CD4-positive, CD25-positive, alpha-beta regulatory T cell (primary cell): ENCODE measurements at places on chromosomes 6 and 20.

- no peak for DNase-seq
Measured at GRCh38 chr6:148193063-148193680, 149.5 kb upstream of the SASH1 start.

DNA sequence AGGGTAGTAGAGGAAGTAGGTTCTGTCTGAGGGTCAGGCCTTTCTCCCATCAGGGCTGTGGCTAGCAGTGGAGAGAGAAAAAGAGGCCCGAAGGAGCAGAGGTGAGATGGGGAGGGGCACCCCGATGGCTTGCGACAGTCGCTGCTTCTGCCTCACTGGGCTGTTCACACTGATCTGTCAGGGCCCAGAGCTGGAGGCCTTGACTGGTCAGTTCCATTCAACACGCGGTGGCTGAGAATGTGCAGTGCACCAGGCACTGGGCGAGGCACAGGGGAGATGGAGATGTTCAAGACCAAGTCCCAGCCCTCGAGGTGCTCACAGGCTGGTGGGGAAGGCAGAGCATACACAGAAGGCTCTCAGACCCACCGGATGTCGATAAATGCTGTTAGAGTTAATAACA lies 21.4 kb downstream of the SLC12A5 start:
- no peak for DNase-seq

DNA sequence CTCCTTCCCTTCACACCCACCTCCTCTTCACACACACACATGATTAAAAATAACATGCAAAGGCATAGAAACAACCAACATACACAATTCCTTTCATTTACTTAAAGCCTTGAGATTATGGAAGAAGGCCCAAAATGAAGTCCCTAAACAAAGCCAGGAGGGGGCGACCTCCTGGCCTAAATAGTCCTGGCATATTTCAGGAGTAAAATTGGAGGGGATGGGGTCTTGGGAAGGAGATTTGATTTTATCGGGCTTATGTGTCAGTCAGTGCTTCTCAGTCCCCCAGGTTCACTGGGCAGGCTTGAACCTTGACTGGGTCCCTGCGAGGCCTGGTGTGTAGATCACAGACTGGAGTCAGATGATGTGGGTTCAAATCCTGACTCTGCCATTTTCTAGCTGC lies 266.4 kb downstream of the SAMD5 start:
- no peak for DNase-seq

DNA sequence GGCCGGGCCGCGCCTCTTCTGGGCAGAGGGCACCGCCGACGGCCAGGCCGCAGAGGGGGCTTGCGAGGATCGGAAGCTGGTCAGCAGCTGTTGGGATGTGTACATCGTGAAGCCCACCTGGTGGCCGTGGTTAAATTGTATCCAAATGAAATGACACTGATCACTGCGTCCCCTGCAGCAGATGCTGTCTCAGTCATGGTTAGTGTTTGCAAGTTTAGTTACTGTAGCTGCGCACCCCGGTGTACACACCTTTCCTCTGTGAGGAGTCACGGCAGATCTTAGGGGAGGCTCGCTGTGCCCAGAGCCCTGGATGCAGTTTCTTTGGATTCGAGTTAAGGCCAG lies 653 bp downstream of the NAA20 start:
- no peak for DNase-seq

DNA sequence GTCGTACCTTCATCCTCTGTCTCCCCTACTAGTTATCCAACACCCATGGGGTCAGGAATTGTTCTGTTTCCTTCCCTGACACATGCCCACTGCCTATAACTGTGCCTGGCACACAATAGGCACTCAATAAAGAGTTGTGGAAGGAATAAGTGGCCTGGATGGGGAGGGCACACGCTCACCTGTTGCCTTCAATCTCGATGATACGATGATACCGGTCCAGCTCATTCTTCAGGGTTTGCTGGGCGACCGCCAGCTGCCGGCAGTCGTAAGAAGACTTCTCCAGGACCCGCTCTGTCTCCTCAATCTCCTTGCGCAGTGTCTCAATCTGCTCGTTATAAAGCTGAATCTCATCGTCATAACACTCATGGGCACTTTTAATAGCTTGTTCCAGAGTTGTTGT lies 32.5 kb downstream of the BFSP1 start:
- no peak for DNase-seq

DNA sequence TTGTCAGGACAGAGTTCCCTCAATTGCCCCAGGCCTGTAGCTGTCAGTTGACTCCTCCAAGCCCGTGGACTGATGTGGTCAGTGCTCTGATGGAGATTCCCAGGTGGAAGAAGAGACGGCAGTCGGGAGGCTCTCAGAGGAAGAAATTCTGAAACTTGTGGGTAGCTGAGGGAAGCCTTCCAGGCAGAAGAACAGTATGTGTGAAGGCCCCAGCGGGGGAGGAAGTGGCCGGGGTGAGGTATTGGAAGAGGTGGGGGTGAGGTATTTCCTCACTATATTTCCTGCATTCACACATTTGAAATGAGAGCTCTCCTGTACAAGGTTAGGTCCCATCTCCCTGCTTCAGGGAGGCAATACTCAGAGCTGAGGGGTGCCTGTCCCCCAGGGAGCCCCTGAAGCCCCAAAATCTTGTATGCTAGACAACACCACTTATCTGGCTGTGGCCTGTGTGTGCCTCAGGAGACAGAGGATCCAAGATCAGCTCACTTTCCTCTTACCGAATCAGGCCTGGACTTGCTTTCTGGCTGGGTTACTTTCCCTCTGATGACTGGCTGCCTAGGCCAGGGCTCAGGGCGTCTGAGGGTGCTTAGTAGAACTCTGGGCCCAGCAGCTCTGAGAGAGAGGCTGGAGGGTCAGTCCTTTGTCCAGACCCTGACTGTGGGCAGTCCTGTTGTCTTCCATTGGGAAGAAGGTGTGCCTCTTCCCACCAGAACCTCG lies 49.3 kb upstream of the MYL9 start:
- DNase-seq: no peak

DNA sequence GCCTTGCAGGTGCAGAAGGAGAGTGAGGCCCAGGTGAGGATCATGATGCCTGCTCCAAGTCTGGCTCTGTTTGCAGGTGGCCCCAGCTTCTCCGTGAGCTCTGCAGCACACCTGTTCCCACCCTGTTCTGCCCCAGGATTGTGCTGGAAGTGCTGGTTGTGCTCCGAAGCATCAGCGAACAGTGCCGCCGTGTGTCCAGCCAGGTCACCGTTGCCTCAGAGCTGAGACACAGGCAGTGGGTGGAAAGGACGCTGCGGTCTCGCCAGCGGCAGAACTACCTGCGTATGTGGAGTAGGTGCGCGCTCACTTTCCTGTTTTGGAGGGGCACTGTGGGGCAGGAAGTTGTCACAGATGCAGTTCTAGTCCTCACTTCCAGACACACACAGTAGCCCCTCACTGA lies 25.0 kb downstream of the ERMARD start:
- no peak for DNase-seq

- no peak for DNase-seq
Measured at GRCh38 chr6:82750556-82750955, 315.1 kb downstream of the UBE3D start.

GRCh38 chr20:38658879-38659596 lies 57.4 kb downstream of the ARHGAP40 start:
- no peak for DNase-seq

GRCh38 chr20:3194617-3195280 lies 9.7 kb downstream of the DDRGK1 start:
- no peak for DNase-seq

DNA sequence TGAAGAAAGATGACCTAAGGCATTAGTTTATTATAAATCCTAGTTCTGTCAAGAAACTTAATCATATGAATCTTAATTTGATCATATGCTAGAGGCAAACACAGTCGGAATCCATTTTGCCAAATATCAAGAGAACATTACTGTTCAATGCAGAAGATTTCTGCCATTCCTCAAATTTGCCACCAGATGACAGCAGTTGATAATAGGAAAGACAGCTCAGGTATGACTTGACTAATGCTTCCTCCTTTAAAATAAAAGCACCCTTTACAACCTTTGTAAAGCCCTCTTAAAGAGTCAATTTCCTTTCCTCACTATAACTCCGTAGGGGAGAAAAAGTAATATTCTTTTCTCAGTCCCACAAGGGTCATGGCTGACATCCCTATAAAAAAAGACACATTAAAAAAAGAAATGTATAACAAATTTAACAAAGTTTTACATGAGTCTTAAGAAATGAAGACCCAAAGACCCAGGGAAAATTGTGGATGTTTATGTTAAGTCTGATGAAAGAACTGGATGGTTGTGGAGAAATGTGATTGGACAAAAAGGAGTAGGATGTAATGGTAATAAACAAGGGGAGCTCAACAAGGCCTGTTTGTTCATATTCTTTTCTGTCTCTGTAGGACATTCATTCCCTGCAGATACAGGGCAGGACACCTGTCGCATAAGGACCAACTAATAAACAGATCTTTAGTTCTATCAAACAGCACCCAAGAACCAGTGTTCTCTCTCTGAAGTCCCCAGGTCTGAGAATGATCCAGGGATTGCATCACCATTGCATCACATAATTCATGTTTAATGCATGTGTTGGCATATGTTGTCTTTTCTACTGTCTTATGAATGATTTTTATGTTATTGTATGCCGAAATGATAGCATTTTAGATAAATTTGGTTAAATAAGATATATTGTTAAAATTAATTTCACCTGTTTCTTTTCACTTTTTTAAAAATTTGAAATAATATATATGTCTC lies 23.0 kb upstream of the IL17A start:
- DNase-seq: no peak

GRCh38 chr6:35662999-35663398 lies 25.7 kb downstream of the FKBP5 start:
- DNase-seq: no peak

- DNase-seq: no peak
Measured at GRCh38 chr6:48199499-48199898, 88.5 kb upstream of the PTCHD4 start.

- DNase-seq: no peak
Measured at GRCh38 chr6:156752666-156753301, 24.4 kb upstream of the ARID1B start.

DNA sequence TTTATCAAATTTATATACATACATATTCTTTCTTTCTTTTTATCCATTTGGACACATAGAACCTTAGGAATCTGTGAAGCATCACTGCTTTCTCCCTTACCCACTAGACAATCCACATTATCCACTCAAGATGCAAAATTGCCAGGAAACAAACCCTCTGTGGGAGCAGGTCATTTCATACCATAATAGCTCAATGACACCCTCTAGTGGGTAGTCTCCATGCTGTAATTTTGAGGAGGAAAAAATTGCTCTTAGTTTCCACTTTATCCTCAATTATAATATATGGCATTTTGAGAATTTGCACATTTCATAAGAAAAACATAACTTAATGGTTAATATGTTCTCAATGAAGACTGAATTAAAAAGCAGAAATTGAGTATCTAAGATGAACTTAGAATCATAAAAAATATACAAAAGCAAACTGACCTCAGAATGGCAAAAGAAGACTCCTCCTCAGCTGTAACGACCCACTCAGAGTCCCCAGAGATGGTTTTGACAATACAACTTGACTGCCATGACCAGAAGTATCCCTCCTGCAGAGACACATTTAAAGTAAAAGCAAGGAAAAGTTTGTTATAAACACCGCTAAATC lies 164.1 kb downstream of the FRK start:
- no peak for DNase-seq

GRCh38 chr6:170462366-170463020 lies 90.6 kb downstream of the PSMB1 start:
- DNase-seq: no peak

- DNase-seq: no peak
Measured at GRCh38 chr6:133288662-133289061, 47.5 kb downstream of the EYA4 start.
